ENCODE measurements at places on chromosomes 12 and 14. TPM values are rescaled to one million over a fixed set of nuclear protein-coding genes. Genes with fewer than 3 reads are reported as not detected.

DNA sequence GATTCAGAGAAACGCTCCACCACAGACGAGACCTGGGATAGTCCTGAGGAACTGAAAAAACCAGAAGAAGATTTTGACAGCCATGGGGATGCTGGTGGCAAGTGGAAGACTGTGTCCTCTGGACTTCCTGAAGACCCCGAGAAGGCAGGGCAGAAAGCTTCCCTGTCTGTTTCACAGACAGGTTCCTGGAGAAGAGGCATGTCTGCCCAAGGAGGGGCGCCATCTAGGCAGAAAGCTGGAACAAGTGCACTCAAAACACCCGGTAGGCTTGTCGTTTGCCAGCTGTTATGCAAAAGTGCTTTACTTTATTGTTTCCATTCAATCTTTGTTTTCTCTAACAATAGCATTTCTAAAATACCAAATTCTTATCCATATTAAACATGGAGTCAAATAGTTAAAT, 287.3 kb downstream of the NAV3 start:
- no peak for DNase-seq

DNA sequence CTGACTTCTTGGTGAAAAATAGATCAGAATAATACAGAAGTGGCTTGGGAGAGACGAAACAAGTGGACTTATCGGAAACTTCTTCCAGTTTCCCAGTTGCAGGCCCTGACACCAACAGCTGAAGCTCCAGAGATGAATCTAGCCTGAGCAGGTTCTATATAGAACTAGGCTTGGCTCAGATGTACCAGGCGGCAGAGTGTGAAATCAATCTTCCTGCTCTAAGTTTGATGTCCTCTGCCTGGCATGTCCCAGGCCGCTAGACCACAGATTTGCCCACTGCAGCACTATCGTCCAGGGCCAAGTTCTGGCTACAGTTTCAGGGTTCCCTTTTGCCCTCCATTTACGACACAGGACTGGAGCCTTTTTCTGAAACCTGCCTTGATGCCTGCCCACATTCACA, 91.3 kb upstream of the PLEKHA5 start:
- no peak for DNase-seq

Gene VWF
- total RNA-seq: 467 TPM

Gene NELL2
- total RNA-seq: not detected

- DNase-seq: peak; percentile 37
These were observed 92.6 kb upstream of the TMPO start for GRCh38 chr12:98422812-98423211.

GRCh38 chr12:92035477-92035876, 110.2 kb downstream of the BTG1 start:
- DNase-seq: no peak

GRCh38 chr12:93297032-93297431, 80.7 kb upstream of the NUDT4 start:
- DNase-seq: no peak

DNA sequence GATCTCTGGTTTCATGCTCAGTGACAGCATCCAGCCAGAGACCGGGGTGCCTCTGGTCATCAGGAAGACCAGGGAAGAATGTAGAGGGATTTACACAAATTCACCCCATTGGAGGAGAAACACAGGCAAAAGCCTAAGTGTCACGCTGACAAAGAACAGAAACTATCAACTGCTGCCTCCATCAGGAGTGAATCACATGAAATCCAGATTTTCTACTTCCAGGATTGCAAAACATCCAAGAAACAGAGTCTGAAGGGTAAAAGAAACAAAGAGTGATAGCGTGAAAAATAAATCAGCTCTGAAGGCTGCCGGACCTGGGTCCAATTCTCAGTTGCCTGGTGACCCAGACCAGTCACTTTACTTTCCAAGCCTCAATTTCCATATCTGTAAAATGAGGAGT, 136.1 kb upstream of the MAP1LC3B2 start:
- DNase-seq: no peak

DNA sequence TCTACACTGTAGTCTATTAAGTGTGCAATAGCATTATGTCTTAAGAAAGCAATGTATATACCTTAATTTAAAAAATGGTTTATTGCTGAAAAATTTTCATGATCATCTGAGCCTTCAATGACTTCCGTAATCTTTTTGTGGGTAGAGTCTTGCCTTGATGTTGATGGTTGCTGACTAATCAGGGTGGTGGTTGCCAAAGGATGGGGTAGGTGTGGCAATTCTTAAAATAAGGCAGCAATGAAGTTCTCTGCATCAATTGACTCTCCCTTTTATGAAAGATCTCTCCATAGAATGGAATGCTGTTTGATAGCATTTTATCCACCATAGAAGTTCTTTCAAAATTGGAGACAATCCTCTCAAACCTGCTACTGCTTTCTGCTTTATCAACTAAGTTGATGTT, 41.1 kb downstream of the BBS10 start:
- DNase-seq: no peak

DNA sequence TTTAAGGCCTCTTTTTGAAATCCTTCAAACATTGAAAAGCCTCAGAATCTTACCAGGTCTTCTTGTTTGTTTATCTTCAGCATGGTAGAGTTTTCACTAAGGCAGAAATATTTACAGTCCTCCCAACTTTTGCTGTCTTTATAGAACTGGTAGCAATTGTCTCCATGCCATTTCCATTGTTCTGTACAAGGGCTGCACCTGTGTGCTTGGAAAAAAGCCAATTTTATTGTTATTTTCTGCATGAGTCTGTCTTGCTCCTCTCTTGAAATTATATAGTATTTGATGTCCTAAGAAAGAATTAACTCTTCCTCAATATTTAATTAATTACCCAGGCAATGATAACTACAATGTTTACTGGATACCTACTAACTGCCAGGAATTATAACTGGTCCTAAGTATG, 23.3 kb downstream of the CLEC1A start:
- DNase-seq: peak; percentile 59

Gene MSI1
- not detected for total RNA-seq

DNA sequence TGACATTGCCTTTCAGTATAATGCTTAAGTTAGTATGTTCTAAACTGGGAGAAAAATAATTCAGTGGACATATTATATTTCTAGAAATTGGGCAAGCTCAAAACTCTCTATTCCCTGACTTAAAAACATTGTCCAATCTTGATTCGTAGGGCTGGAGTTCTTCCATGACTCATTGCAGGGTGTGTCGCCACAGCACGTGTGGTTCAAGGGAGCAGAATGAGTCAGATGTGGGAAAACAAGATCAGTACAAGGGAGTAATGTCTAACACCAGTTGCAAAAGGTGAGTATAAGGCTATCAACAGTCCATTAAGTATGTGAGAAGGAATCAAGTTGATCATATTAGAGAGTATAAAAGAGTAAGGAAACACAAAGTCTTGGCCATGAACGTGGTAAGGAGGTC, 887.0 kb downstream of the TMTC2 start:
- no peak for DNase-seq

- no peak for DNase-seq
These were observed 19.3 kb downstream of the FOXN3 start for GRCh38 chr14:89397569-89398230.

- DNase-seq: no peak
These were observed 4.3 kb downstream of the TROAP start for GRCh38 chr12:49327368-49327767.

DNA sequence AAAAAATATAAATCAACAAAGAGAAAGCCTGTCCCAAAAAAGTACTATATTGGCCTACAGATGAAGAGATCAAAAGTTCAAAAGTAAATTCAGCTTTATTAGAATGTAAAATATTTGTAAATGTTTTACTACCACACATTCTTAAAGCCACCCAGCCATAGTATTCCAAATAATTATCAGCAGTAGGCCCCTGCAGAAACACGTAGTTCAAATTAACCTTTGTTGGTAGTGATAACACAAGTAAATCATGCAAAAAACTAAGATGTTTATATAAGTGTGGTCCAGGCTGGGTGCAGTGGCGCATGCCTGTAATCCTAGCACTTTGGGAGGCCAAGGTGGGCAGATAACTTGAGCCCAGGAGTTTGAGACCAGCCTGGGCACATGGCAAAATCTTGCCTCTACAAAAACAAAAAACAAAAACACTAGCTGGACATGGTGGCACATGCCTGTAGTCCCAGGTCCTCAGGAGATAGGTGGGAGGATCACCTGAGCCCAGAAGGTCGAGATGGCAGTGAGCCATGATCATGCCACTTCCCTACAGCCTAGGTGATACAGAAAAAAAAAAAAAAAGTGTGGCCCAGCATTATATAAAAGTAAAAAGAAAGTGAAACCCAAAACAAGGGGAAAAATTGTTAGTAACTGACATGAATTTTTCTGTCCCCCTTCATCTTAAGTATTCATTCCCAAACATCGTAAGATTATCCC, 17.9 kb downstream of the SPTLC2 start:
- DNase-seq: no peak

Gene SERPINA12
- total RNA-seq: not detected

- no peak for DNase-seq
These were observed 174.5 kb upstream of the NPAS3 start for GRCh38 chr14:32764131-32764530.

DNA sequence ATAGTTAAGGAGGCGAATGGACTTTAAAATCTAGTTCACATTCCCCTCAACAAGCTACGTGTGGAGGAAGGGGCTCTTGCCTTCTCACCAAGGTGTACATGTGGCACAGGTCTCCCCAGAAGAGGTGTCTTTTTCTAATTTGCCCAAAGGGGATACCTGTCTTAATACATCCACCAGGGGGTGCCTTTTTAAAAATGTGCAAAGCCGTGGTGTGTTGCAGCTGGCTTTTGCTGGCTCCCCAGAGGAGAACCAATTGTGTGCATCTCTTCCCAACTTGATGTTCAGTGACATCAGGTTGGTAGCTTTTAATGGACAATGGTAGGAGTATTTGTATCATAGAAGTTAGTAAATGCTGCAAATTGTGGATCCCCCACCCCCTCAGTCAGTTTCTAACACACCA, 33.8 kb downstream of the CREBL2 start:
- DNase-seq: peak; percentile 6

DNA sequence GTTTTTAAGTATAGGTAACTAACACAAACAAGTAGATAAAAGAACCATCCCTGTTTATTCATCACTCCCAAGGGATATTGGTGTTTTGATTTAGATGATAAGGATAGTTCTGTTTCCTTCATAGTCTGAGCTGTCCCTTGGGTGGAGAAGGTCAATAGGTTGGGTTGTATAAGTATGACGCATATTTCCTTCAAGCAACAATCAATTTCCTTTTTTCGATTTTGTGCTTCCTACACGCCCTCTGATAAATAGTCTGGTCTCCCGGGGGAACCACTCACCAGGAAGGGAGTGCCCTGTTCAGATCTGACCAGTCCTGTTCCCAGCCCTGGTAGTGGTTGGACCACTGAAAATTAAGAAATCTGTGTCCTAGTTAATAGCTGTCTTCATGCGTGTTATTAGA, 378.8 kb upstream of the FAR2 start:
- peak; percentile 34 for DNase-seq

- no peak for DNase-seq
These were observed 9.5 kb upstream of the RERG start for GRCh38 chr12:15230751-15231150.

DNA sequence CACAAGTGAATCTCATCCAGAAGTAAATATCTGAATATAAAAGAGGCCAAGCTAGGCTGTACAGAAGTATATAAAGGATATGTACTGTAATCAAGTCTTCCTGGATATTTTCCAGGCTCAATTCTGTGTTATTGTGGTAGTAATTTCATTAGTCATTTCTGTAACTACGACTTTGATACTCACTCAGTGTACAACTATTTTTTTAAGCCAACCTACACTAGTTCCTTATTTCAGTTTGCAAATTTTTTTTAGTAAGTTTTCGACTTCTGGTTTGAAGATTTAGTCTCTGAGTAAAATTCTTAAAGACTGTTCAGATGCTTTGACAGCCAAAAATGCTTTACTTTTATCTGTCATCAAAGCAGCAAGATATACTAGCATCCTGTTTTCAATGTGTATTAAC, 130.8 kb downstream of the CAPZA3 start:
- DNase-seq: no peak

GRCh38 chr12:92481066-92481465, 221.7 kb upstream of the PLEKHG7 start:
- DNase-seq: no peak

- DNase-seq: no peak
These were observed 167.8 kb upstream of the SFSWAP start for GRCh38 chr12:131543040-131543439.

- no peak for DNase-seq
These were observed 121.4 kb downstream of the TRMT5 start for GRCh38 chr14:60859525-60859924.

GRCh38 chr14:82388488-82388887, 854.8 kb upstream of the SEL1L start:
- DNase-seq: no peak

- DNase-seq: peak; percentile 55
These were observed 22.2 kb upstream of the PLEKHG3 start for GRCh38 chr14:64681796-64682710.

Gene CEBPE
- total RNA-seq: not detected

Gene TMEM229B
- 1.1 TPM for total RNA-seq

DNA sequence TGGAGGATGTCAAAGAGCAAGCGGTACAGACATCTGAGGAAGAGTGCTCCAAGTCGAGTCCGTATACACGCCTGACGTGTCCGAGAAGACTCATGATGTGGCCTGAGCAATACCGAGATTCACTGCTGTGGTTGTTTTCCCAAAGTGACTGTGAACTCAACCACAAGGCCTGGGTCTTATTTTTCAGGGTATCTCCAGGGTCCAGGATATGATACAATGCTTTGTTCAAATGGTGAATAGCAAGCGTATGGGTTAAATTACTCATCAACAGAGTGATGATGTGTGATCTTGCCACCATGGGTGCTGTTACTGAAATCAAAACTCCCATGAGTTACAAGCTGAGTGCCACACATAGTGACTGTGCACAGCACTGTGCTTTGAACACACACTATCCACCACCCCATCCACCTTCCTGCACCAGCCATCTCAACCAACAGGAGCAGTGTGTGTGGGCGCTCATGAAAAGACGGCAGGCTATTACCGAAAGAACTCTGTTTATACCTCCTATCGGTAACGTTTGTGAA, 109.6 kb downstream of the BCAT1 start:
- no peak for DNase-seq

DNA sequence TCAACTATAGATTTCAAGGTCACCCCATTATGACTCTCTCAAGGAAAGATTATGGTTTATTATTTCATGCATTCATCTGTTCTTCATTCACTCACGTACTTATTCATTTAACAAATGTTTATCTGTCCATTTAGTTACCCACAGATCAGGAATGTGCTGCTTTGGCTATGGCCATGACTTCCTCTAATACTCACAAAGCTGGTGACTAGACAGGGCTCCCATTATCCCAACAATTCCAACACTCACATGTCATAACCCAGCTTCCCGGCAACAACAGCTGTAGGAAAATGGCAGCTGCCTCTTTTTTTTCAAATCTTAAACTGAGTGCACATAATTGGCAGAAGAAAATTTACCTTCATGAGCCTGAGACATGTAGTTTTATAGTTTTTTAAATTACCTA, 190.8 kb upstream of the CCDC196 start:
- no peak for DNase-seq

DNA sequence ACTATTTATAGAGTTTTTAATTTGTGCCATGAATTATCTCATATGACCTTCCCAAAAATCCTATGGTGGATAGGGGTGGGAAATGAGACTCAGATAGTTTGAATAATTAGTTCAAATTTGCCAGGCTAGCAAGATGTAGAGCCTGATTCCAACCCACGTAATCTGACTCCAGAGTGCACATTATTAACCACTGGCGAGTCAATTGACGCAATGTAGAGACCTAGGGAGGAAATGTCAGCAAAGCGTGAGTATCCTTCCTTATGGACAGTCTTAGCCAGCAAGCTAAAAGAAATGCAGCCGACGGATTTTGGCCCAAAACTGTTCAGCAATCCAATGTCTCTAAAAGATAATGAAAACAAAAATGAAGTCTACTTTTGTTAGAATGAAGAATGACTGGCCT, 193.3 kb upstream of the KRR1 start:
- DNase-seq: no peak

All from dermis microvascular lymphatic vessel endothelial cell (primary cell).